Fibroblast of skin of right quadriceps (primary cell): ENCODE measurements at places on chromosomes 1 and 21.

DNA sequence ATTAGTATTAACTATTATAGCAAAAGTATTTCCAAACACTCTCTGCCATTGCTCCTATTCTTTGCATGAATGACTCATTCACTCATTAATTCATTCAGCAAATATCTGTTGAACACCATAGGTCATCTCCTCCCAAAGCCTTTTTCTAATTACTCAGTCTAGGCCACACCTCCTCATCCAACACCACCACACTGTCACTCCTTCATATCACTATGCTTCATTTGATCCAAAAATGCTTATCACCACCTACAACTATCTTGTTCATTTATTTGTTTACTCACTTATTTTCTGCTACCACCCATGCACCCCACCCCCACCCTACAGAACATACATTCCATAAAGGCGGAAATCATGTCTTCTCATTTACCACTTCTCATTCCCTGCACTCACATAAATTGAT is 94.4 kb upstream of the TNFSF4 start:
- DNase-seq, result peak; percentile 6

GRCh38 chr1:118659646-118660045 is 328.5 kb downstream of the TBX15 start:
- DNase-seq, result peak; percentile 41

DNA sequence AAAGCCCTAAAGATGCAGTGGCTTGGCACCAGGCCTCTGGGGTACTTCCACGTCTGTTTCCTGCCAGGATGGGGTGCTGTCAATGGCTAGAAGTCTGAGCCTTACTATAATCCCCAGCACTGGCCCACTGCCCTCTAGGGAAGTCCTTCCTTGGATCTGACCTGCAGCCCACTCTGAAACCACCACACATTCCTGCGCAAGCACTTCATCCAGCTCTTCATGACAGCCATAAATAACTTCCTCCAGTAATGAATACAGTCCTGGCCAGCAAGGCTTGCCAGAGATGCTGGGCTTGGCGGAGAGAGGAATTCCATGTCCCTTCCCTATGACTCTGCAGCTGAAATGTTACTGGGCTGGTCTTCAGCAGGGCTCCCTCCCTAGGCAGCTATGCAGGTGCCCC is 32.6 kb downstream of the ALPL start:
- DNase-seq, result peak; percentile 79

- no peak for DNase-seq
Measured at GRCh38 chr21:36729310-36729970, 30.5 kb downstream of the SIM2 start.

GRCh38 chr1:247862756-247863155 is 5.8 kb downstream of the TRIM58 start:
- DNase-seq, result no peak

DNA sequence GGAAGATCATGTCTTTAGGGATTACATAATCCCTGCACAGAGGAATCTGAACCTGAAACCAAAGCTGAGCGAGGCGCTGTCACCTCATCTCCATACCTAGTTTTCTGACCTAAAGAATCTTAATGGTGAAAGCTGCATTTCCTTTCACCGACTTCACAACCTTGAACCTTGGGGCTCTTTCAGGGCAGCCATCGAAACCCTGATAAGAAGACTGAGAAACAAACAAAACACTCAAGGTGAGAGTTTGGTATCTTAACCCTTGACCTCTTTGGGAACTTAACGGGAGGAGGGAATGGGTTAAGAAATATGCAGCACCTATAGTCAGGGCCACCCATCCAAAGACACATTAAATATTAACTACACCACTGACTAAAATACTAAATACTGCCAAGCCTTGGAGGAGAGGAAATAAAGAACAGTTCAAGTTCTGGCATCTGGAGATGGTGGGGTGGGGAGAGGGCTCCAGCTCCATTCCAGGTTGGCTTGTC is 2.0 kb downstream of the C1orf116 start:
- no peak for DNase-seq

DNA sequence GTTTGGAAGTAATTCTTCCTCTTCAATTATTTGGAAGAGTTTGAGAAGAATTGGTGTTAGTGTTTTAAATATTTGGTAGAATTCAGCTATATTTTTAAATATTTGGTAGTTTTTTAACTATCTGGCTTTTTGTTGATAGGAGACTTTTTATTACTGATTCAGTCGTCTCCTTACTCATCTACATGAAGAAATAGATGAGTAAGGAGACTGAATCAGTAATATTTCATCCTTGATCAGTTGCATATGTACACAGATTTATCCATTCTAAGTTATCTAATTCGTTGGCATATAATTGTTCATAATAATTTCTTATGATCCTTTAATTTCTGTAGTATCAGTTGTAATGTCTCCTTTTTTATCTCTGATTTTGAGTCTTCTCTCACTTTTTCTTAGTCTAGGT is 224.1 kb downstream of the GPR52 start:
- no peak for DNase-seq

DNA sequence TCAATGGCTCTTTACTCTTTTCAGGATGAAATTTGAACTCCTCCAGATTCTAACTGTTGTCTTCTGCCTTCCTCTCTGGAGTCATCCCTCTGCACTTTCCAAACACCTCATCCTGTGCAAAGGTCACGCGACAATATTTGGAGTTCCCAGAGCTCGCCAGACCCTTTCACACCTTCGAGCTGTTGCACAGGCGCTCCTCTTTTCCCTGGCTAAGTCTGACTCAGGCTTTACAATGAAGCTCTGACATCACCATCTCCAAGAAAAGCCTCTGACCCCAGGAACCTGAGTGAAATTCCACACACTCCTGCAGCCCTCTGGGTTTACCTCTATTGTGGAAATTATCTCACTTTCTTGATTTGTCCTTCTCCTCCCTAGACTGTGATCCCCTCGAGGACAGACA is 270.3 kb downstream of the RGS7 start:
- no peak for DNase-seq

DNA sequence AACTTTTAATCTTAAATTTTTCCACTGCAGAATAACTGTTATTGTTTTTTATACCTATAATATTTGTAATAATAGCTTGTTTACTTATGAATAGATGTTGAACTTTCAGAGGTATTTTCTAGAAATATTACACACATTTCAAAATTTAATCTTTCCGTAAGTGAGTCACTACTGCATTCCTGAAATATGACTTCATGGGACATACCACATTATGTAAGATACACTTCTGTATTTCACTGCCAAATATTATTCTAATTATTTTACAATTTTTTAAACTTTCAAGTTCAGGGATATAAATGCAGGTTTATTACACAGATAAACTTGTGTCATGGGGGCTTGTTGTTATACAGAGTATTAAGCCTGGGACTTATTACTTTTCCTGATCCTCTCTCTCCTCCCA is 2220.5 kb downstream of the NCAM2 start:
- DNase-seq, result no peak

DNA sequence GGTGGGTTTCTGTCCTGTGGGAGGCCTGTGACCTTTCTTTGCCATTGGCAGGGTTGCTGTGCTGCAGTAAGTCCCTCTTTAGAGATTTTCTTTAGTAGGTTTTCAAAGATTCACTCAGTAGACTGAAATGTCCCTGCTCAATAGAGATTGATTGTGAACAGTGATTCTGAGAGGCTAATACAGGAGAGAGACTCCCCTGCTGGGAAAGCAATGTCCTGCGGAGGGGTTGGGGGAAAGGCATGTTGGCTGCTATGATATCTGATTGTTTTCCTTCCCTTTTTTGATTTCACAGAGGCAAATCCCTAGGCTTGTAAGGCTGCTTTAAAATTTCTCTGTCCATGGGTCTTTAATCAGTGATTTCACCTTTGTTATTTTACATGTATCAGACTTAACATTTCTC is 589.9 kb downstream of the ADGRL2 start:
- no peak for DNase-seq

DNA sequence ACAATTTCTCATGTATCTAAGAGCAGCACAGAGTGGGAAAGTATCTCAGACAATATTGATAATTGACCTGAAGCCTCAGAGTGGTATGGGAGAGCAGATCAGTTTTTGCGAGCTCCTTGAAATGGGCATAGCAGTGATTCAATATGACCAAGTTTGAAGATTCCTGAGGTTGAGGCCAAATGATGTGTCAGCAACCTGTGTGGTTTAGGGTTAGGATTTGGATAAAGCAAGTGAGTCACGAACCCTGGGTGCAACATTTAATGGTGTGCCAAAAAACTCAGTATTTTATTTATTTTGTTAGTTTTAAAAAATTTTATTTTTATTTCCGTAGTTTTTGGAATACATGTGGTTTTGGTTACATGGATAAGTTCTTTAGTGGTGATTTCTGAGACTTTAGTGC is 92.5 kb upstream of the C21orf91 start:
- peak; percentile 70 for DNase-seq

DNA sequence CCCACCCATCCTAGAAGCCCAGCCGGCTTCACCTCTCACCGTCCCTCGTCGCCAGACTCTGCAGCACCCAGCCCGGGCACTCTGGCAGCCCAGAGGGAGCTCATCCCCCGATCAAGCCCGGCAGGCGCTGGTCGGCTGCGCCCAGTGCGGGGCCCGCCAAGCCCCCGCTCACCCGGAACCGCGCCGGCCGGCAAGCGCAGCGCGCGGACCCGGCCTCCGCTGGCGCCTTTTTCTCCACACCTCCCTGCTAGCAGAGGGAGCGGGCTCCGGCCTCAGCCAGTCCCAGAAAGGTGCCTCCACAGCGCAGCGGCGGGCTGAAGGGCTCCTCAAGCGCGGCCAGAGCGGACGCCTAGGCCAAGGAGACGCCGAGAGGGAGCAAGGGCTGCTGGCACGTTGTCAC is 2023.3 kb downstream of the NCAM2 start:
- no peak for DNase-seq

DNA sequence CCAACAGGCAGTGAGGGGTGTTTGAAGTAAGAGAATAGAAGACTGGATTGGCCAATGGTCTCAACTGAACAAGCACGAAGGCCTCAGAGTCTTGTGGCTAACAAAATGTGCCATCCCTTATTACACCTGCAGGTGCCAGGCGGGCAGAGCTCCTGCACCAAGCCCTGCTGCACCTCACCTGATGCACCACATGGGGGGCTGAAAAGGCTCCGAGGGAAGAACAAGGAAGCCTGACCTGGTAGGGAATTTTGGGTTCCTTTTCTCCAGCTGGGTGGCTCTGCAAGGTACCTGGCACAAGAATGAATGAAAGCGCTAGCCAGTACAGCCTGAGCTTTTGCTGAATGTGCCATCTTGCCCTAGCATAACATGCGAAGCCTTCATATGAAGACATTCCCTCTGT is 9.7 kb downstream of the HSD3B1 start:
- no peak for DNase-seq

DNA sequence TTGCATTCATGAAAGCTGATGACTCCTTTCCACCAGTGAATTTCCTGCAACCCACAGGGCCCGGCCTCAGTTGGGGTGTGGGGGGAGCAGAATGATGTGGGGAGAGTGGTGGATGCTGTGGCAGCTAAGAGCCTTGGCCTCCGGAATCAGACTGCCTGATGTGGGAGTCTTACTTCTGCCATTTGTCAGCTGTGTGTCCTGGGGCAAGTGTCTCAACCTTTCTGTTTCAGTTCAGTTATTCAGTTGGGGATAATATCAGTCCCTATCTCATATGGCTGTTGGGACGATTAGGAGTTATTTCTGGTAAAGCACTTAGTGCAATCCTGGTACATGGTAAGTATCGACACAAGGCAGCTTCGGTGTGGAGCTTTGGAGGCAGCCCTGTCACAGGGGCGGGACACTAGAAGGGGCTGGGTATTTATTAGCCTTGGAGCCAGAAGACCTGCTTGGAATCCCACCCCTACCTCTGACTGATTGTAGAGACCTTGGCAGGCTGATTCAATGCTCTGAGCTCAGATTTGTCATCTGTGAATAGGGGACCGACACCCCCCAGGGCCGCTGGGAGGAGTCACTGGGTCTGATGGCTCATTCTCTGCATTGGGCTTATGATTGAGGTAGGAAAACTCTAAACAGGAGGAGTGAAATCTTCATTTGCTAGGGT is 19.6 kb downstream of the ARHGEF10L start:
- DNase-seq, result no peak

DNA sequence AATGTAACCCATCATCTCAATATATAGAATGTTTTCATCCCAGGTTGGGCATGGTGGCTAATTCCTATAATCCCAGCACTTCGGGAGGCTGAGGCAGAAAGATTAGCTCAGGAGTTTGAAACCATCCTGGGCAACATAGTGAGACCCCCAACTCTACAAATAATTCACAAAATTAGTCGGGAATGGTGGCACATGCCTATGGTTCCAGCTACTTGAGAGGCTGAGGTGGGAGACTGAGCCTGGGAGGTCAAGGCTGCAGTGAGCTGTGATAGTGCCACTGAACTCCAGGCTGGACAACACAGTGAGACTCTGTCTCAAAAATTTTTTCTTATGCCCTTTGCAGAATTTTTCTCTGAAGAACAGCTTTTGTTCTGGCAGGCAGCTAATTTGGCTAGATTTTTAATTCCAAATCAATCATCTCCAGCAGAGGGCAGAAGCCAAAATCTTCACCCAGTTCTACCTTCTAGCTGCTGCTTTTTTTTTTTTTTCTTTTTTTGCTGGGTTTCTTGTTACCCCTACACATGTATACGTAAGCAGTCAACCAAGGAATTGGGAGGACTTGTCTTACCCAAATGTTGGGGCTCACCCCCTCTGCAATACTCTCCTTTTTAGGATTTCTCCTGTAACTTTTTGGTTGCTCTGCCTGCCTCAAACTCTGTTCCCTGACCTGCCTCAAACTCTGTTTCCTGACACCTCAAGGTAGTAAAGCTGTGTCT is 2.7 kb upstream of the RAD54L start:
- DNase-seq, result peak; percentile 13

DNA sequence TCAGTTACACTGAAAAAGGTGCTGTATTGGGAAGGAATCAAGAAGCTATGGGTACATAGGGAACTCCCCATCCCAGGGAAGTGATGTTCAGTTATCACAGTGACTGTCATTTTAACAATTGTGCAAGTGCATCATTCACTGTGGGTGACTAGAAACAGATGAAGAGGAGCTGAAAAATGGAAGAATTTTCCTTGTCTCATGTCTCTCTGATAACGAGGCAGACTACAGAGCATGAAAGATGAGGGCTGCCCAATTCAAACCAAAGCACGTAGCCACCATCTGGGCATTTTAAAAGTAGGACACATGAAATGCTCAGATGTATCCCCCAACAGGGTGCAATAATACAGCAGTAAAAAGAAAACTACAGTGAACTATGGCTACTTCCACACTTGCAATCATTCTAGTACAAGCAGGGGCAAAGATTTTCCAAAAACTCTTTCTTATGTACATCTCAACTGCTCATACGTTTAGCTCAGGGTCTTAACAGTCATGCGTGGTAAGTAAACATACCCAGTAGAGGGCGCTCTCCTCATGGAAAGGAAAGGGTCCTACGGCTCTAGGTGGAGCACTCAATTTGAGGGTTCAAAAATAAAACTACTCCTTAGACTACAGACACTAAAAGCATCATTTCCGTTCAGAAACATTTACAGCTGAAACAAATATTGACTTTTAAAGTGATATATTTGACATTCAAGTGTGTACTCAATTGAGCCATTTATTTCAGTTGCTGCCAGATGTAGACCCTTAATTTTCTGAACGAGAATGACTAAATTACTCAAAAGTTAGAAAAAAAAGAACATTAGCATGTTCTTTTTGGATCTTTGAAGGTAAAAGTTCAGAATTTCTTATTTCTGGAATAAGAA is 143.2 kb downstream of the KCTD3 start:
- peak; percentile 60 for DNase-seq
